ENCODE measurements at places on chromosomes 6 and 20.

GRCh38 chr20:14921513-14921912 is 584.1 kb upstream of the FLRT3 start:
- no peak for DNase-seq

- no peak for DNase-seq
These were observed 15.1 kb downstream of the NOX3 start for GRCh38 chr6:155440398-155441111.

- DNase-seq, result no peak
These were observed 57.6 kb upstream of the CCN6 start for GRCh38 chr6:111996144-111996865.

DNA sequence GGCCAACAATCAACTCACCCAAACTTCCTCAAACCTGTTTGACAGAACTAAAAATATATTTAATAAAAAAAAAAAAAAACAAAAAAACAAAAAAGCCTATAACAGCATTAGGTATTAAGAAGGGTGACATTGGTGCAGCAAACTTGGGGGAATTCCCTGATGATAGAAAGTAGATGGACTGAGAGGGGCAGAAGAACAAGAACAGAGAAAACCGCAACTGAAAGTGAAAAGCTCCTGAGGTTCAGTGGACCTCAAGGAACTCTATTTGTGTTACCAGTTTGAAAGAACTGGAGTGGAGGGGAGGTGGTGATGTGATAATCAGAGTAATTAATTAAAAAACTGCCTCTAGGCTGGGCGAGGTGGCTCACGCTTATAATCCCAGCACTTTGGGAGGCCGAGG is 53.8 kb downstream of the MACROD2 start:
- no peak for DNase-seq

DNA sequence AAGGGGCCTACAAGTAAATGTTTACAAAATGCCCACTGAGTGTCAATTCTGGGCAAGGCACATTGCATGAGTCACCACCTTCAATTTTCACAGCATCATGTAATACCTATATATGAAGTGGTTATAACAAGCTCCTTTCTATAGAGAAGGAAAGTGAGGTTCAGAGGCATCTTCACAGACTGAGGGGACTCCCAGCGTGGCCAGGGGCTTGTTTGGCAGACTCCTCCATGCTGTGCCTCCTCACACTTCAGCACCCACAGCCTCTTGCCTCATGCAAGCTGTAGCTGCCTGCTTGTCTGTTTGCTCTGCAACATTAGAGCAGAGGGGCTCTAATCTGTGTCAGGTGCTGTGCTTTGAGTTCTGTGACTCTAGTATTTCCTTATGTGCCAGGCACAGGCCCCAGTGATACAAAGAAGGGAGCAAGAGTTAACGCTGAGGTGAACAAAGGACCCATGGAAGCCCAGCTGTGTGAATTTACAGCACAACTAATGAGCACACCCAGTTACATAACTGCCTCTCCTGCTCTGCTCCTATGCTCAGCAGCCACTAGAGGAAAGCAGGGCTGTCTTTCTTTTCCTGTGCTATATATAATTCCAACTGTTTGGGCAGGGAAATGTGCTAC is 72.3 kb downstream of the ZHX3 start:
- DNase-seq, result no peak

GRCh38 chr6:125346201-125346925 is 44.6 kb upstream of the HDDC2 start:
- DNase-seq, result no peak

- DNase-seq, result no peak
These were observed 435.5 kb upstream of the NRSN1 start for GRCh38 chr6:23690453-23691049.

DNA sequence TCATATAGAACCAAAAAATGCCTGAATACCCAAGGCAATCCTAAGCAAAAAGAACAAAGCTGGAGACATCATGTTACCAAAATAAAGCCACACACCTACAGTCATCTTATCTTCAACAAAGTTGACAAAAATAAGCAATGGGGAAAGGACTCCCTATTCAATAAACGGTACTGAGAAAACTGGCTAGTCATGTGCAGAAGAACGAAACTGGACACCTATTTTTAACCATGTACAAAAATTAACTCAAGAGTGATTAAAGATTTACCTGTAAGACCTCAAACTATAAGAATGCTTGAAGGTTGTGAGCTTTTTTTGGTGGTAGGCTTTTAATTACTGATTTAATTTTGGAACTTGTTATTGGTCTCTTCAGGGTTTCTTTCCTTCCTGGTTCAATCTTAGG is 236.0 kb upstream of the DEFB112 start:
- DNase-seq, result no peak

DNA sequence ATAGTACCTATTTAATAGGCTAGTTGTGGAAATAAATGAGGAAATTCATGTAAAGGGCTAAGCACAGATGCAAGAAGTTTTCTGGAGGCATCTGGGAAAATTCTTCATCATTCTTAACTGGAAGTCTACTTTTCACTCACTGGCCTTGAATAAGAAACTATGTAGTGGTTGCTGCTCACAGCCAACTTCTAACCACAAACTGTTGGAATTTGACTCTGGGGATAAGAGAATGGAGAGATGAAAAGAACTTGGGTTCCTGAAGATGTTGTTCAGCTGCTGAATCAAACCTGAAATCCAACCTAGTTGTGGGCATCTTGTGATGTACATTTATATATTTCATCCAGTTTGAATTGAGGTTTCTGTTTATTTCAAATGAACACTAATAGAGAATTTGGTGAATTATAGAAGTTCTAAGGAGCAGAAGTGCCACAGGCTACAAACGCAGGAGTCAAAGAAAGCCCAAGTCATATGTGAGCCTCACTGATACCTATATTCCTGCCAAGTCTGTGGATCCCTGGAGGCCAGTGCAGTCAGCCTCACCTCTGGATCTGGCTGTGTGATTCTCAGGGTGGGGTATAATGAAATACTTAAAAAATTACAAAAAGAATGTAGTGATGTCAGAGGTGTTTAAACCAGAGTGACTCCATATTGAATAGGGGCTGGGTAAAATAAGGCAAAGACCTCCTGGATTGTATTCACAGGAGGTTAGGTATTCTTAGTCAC is 18.7 kb upstream of the MEI4 start:
- no peak for DNase-seq

GRCh38 chr6:144075875-144076274 is 19.5 kb downstream of the SF3B5 start:
- no peak for DNase-seq

DNA sequence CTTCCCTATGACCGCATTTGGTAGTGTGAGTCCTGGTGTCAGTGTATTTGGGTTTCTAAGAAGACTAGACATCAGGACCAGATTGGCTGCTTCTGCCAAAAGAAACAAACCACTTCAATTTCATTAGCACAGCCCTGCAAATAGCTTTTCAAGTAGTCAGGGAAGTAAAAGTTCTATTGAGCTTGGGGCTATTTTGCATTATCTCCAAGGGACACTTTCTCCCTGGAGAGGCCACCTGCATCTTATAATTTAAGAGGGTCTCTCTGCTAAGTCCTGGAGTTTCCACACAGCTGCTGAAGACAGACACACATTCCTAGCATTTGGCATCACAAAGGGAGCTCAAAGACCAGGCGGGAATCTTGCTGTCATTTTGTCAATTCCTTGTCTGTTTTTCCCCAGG is 141.2 kb downstream of the BMP2 start:
- DNase-seq, result no peak

- no peak for DNase-seq
These were observed 15.7 kb downstream of the MTG2 start for GRCh38 chr20:62198496-62198895.

DNA sequence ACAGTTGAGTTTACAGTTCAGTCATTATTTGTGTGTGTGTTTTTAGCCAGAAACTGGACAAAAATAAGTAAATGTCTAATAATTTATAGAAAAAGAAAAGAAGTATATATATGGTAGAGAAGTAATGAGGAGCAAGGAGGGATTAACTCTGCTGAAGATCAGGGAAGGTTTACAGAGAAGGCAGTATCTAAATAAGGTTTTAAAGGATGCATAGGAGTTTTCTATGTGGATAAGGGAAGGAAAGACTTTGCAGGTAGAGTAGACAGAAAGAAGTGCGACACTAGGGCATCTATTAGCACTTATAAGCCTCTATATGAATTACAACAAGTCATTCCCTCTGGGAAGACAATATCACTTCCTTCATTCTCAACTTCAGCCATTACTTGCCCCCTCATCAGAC is 34.3 kb downstream of the ISM1 start:
- no peak for DNase-seq

DNA sequence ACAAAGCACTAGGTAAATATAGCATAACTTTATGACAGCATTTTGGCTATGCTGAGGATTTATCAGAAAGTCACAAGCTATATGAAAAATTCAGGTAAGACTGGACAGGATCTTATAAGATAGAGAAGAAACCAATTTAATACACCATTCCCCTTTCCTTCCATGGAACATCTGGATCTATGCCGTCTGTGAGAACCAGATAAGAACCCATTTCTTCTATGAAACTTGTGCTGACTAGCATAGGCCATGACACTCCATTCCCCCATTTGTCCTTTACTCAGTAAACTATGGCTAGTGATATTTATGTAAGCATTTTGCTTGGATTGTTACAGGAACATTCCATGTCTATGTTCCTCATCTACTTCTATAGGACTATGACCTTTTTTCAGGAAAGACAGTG is 437.7 kb downstream of the ADGRB3 start:
- DNase-seq, result no peak

- DNase-seq, result no peak
These were observed 21.6 kb downstream of the DLL1 start for GRCh38 chr6:170269151-170269845.

DNA sequence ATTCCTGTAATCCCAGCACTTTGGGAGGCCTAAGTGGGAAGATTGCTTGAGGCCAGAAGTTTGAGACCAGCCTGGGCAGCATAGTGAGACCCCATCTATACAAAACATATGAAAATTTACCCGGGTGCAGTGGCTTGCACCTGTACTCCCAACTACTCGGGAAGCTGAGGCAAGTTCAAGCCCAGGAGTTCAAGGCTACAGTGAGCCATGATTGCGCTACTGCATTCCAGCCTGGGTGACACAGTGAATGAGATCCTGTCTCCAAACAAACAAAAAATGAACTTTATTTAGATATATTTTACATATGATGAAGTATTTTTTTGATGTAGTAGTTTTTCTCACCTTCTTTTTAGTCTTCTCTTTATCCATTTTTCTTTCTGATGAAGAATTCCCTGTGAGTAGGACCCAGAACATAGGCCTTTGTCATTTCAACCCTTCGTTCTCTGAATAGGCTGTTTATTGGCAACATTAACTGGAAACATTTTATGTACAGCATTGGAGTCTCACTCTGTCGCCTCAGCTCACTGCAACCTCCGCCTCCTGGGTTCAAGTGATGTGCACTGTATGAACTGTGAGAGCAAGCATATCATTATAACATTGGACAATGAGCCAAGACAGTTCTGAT is 10.9 kb downstream of the KIF3B start:
- no peak for DNase-seq

GRCh38 chr6:131250122-131250521 is 114.9 kb downstream of the AKAP7 start:
- peak; percentile 42 for DNase-seq

- no peak for DNase-seq
These were observed 22.6 kb downstream of the B4GALT5 start for GRCh38 chr20:49690899-49691620.

All from stimulated activated CD4-positive, alpha-beta T cell treated with anti-CD3 and anti-CD28 coated beads, Interleukin-15, amount 100 ng/mL, for 24 hours (primary cell).